ENCODE measurements at places on chromosomes 11 and 22. TPM values are rescaled to one million over a fixed set of nuclear protein-coding genes. Genes with fewer than 3 reads are reported as not detected.

- DNase-seq, result no peak
Measured at GRCh38 chr22:19114984-19115552, 7.1 kb downstream of the DGCR2 start.

- peak; percentile 38 for DNase-seq
Measured at GRCh38 chr11:14059491-14059890, 97.0 kb downstream of the SPON1 start.

DNA sequence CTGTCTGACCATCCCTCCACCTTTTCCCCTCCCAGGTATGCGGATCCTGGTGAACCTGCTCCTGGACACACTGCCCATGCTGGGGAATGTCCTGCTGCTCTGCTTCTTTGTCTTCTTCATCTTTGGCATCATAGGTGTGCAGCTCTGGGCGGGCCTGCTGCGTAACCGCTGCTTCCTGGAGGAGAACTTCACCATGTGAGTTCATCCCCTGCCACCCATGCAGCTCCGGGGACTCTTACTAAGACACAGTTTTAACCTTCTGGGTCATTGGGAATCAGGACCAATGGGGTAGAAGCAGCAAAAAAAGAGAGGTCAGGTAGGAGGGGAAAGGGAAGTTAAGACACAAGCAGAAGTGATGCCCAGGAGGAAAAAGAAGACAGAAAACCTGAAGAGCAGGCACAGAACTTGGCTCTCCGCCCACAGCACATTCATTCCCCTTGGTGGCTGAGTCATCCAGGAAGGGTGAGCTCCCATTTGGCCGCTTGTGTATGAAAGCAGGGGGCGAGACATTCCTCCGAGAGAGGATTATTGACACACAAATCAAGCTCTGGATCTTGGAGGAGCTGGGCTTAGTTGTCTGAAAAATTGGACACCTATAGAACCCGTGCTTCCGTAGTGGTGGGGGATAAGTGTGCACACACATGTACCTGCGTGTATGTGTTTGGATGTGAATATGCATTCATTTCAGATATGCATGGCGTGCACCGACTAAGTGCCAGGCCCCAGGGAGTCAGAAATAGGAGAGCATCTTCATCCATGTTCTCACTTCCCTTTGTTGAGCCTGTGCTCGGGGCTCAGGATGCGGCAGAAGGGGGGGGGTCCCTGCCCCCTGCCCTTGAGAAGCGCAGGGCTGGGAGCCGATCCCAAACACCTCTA lies 64.2 kb downstream of the CACNA1I start:
- DNase-seq, result peak; percentile 88

DNA sequence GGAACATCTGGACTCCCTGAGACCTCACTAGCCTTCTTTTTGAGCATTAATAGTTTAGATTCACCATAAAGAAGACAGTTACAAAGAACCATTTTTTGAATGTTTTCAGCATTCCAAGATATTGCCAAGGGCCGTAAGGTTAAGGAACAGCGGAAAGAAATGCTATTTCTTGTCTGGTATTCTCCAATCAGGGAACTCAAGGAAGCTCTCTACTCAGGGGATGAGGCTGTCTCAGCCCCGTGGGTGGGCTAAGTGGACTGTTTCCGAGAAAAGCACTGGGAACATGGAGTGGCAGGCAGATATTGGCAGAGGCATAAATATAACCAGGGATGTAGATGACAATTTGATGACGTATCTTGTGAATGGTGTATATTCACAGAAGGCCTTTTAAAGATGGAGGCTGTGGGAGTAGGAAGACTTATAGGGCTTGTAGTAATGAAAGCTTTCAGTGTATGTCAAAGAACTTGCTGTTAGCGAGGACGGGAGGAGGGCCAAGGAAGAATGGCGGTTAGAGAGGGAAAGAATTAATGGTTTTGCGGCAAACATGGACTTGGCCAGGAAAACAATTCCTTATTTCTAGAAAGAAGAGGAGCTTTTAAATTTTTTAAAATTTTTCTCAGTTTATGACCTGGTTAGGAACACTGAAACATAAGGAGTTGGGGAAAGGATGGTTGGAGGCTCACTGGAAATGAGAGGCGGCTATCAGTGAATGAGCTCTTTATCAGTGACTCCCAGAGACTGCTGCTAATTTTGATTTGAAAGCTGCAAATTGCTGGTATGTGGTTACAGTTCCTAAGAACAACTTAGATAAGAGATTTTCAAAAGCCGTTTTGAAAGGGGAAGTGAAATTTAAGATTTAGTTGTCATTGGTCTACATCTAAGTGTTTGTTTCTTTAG lies 64.6 kb downstream of the ST3GAL4 start:
- no peak for DNase-seq

Gene PATE4
- total RNA-seq, result not detected

Data from renal cortical epithelial cell (primary cell).